ENCODE measurements at places on chromosomes 12 and 14. TPM values are rescaled to one million over a fixed set of nuclear protein-coding genes. Genes with fewer than 3 reads are reported as not detected.

Gene GSG1
- not detected for total RNA-seq

Gene NR2C1
- 36.9 TPM for total RNA-seq

Gene CD69
- total RNA-seq: 91.1 TPM

- no peak for DNase-seq
Measured at GRCh38 chr12:9223830-9224229, 15.6 kb upstream of the PZP start.

GRCh38 chr14:94123868-94124267, 5.5 kb downstream of the IFI27L2 start:
- no peak for DNase-seq

DNA sequence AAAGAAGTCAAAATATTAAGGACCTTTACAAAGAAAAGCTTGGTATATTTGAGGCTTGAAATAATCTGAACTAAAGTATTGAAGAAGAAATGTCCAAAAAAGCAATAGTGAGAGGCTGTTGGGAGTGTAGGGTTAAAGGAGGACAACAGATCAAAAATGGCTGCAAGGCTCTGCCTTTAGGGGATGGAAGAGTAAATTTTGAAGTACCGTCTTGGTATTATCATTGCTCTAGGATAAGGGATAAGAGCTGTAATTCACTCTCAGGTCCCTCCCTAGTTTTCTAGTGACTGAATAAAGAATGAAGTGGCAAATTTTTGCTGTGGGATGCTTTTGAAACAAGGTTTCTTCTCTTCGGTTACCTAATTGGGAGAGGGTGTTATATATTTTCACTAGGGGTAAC, 38.7 kb downstream of the LEMD3 start:
- DNase-seq: no peak

DNA sequence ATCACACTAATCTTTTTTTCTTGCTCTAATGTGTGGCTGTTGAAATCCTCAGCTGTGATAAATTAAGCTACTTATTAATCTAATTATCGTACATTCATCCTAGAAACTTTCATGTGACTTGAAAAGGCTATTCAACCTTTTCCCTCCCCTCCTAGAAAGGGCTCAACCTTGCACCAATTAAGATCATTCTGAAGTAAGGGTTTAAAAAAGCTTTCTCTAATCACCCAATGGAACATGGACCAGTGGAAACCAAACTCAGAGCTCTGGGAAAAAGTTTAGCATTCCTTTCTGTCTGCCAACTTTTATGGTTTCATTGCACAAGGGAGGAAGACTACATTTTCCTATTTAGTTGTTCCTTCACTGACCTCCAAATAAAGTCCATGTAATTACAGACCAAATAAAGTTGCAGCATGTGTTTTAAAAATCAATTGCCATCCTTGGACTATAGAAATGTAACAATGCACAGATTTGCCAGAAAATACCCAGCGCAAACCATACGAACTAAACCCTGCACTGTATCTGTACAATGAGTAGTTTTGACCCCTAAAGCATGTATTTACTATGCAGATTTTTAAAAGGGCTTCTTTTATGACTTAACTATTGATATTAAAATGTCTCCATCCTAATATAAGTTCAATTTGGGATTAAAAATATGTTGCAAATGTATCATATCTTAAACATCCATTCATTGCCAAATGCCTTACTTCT, 142.6 kb upstream of the OTX2 start:
- DNase-seq: no peak

DNA sequence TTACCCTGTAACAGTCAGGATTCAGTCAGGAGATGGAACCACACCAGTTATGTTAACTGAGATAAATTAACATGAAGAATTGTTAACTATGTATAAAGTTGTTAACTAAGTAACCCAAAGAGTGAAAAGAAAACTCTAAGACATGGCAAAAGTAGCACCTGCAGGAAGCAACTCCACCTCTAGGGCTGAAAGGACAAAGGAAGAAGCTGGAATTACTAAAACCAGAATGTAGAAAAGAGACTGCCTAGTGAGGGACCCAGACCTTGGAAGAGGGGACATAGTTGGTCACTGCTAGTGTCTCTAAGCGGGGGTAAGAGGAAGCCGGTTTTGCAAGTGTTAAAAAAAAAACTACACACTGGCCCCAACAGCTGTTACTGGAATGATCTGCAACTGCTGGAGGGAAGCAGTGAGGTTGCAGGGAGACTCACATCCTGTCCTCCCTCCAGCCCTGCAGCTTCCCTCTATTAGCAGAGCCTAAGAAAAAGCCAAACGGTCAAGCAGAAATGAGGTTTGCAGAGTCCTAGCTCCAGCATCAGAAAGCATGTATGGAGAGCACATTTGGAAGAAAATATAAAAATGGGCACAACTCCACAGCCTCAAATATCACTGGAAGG, 39.8 kb downstream of the GPR135 start:
- no peak for DNase-seq

Gene PTPRO
- 0.77 TPM for total RNA-seq

Gene DRAM1
- 5.1 TPM for total RNA-seq

DNA sequence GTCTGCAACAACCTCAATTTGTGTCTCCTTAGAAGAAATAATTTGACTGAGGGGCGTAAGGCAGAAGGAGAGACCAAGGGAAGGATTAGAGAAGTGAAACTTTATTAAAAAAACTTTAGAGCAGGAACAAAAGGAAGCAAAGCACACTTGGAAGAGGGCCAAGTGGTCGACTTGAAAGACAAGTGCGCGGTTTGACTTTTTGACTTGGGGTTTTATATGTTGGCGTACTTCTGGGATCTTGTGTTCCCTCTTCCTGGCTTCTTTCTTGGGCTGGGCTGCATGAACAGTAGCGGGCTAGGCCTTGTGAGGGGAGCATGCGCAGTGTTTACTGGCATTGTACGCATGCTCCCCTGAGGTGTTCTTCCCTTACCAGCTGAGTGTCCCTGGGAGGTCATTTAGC, 369.3 kb upstream of the DCN start:
- DNase-seq: no peak

Gene WIF1
- total RNA-seq: not detected

GRCh38 chr14:105980224-105980623, 453.8 kb downstream of the TMEM121 start:
- DNase-seq: no peak

DNA sequence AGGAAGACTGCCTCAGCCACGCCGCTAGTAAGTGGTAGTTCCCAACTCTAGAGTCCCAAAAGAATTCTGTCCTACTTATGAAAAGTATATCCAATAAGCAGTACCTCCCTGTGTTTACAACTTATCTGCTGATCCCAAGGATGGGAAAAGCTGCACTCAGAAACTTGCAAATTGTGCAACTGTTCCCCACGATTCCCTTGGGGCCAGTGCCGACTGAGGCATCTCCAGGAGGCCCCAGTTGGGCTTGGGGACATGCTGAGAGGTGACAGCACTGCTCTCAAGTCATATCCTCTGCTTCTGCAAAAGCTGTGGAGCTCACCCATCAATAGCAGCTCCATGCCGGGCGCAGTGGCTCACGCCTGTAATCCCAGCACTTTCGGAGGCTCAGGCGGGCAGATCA, 23.7 kb downstream of the SPRING1 start:
- no peak for DNase-seq

DNA sequence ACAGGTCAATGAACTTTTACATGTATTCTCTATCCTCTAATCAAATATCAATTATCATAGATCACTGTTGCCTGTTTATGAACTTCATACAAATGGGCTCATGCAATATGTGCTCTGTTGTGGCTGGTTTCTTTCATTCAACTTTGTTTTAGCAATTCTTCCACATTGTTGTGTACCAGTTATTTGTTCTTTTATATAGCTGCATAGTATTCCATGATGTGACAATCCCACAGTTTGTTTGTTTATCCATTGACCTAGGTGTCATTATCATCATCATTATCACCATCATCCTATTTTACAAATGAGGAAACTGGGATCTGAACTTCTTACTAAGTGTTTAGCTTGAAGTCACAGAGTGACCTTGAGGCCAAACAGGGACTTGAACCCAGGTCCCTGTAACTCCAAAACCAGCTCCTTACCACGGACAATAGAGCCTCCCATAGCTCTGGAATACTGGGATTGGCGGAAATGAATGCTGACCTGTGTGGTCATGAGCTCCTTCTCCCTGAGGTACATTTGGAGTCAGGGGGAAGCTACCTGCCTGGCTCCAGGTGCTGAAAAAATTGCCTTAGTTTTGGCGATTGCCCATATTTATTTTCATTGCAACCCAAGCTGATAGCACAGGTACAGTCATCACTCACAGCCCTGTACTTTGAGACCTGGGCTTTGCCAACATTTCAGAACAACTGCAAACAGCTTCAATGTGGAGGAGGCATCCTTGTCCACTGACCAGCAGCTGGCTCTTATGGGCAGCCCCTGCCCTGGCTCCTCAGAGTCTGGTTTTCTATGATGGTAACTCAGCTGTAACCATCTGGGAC, 9.2 kb downstream of the ZFP36L1 start:
- DNase-seq: no peak

- no peak for DNase-seq
Measured at GRCh38 chr12:14910090-14910915, 24.6 kb upstream of the MGP start.

GRCh38 chr12:121579981-121580868, 598 bp downstream of the KDM2B start:
- peak; percentile 75 for DNase-seq

DNA sequence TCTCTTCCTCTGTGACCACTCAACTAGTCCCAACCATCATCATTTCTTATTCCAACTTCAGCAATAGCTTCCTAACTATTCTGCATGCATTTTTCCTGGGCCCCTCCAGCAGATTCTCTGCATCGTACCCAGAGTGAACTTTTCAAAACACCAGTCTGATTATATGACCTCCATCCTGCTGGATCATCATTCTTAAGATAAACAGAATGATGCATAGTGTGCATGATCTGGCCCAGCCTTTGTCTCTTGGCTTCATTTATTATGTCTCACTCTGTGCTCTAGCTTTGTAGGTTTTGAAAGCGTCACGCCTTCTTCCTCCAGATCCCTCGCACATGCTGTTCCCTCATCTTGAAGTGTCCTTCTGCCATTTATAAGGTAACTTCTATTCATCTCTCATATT, 46.3 kb upstream of the SLC38A4 start:
- no peak for DNase-seq

Gene SDSL
- total RNA-seq: 2.9 TPM

DNA sequence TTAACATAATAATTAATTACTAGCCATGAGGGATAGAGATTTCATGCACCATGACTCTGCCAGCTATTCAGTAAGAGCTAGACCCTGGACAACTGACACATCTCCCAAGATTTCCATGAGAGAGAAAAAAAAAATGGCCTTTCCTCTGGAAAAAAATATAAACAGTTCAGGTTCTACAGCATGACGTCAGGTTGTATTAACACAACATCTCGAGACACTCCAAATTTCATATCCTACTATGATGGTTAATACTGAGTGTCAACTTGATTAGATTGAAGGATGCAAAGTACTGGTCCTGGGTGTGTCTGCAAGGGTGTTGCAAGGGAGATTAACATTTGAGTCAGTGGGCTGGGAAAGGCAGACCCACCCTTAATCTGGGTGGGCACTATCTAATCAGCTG, 11.1 kb downstream of the DBX2 start:
- no peak for DNase-seq

Gene TEAD4
- total RNA-seq: 0.32 TPM

DNA sequence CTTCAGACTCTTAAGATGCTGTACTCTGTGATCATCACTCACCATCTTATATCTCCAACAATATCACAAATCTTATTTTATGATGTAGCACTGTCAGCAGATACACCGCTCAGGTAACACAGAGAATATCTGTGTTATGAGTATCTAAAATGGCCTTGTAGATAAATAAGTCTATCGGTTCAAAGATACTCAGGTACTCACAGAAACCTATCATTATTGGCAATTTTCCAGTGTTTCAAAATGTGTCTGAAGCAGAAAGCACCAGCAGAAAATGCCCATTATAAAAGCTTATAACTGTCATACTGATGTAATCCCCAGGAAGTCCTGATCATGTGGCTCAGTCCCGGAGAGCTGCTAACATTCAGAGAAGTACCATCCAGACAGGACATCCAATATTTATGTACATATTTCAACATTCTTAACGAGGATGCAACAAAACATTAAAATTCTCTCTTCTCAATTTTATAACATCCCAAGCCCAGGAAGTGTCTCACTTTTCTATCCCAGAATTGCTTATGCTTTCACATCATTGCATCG, 190.7 kb upstream of the LMNTD1 start:
- no peak for DNase-seq

DNA sequence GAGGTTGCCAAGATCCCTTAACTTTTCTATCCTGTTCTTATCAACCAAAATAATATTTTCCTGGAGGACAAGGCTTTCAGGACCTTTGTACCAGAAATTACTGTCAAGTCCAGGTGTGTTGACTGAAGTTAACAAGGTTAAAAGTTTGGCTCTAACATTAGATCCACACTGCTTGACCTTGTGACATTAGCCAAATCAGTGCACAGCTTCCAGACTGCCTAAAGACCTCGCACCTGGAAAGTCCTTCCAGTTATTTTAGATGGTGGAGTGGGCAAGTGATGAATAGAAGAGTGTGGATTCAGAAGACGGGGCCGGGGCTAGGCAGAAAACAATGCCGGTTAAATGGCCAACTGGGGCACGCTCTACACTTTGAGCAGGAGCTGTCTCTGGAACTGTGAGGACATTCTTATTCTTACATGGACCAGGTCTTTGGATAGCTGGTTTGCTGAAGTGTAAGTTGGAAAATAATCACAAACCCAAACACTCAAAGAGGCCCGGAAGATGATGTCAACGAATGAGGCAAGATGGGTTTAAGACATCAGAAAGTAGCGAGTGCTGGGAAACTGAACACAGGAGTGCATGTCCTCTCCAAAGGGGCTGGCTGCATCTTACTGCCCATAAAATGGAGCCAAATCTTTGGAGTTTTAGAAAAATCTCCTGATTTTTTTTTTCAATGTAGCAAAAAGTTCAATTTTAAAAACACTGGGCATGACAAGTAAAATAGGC, 56.3 kb downstream of the NIN start:
- no peak for DNase-seq

DNA sequence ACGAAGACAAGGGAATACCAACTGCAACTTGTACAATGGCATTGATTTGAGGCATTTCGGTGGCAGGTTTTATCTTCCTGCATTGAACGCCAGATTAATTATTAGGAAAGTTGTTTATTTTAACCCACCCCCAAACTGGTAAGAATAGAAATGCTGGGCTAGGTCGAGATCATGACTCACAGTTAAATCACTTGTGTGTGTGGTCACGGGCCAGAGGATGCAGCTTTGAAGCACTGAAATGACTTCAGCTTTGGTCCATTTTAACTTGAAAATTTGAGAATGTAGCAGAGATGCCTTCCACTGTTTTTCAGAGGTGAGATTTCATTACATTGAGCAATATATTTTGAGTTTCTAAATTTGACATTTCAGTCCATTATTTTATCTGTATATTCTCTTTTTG, 23.6 kb upstream of the KCNH3 start:
- DNase-seq: no peak

- DNase-seq: no peak
Measured at GRCh38 chr12:10362325-10362724, 27.5 kb downstream of the KLRK1 start.

- no peak for DNase-seq
Measured at GRCh38 chr14:60067882-60068281, 23.8 kb upstream of the PCNX4 start.

- no peak for DNase-seq
Measured at GRCh38 chr12:52296572-52297215, 5.4 kb upstream of the KRT81 start.
